ENCODE measurements at places on chromosomes 4 and X.
A peak's percentile ranks its signal among the peaks of the same experiment; 100 is the strongest.

DNA sequence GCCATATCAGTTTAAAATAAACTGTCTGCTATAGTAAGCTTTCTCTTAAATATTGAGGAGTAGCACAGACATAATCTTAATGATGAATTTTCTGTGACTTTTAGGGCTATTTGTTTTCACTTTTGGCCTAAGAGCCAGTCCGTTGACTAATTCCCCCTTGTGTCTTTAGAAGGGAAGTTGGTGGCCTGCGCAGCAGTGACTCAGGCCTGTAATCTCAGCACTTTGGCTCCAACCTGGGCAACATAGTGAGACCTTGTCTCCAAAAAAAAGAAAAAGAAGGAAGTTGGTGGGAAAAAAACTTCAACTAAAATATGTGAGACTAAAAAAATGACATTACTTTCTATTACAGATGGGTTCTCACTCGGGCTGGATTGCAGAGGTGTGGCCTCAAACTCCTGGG lies 3.4 kb downstream of the NCAPG start:
- peak; percentile 10 for DNase-seq

- no peak for DNase-seq
Measured at GRCh38 chr4:156495091-156495490, 476.5 kb downstream of the PDGFC start.

DNA sequence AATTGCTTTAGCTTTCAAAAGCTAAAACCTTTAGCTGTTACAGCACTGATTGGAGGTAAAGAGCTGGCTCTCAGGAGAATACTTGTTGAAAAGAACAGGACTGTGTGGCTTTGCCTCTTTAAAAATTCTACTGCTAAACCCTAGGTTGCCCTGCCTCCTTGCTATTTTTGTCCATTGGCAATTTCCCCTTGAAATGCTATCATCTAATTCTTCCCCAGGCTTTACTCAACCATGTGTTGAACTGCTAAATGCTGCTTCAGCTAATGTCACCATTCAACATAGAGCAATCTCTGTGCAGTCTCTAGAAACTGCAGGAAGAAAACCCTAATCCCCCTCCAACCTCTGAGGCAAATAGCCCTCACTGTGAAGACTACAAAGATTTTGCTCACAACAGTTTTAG lies 203.7 kb upstream of the ARX start:
- DNase-seq, result no peak

DNA sequence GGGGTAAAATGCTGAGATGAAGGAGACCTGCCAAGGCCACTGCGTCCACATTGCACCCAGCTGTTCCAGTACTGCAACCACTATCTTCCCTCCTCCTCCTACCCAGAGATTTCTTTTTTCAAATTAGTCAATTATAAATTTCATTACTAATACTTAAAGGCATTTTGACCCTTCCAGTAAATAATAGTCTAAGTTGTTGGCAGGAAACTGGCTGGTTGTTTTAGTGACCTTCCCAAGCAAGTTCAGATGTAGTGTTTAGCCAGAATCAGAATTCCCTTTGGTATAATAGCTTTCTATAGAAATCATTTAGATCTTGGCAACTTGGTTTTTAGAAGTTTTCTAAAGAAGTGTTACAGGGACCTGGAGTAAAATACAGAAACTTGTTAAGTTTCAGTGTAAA lies 66.0 kb downstream of the AASDH start:
- DNase-seq, result no peak

GRCh38 chr4:84498935-84499623 lies at the start of gene NKX6-1:
NKX6-1 (minus strand) TSS chr4:84499292; CDS start chr4:84498228, 1,064 bp downstream.
- peak; percentile 76 for DNase-seq

DNA sequence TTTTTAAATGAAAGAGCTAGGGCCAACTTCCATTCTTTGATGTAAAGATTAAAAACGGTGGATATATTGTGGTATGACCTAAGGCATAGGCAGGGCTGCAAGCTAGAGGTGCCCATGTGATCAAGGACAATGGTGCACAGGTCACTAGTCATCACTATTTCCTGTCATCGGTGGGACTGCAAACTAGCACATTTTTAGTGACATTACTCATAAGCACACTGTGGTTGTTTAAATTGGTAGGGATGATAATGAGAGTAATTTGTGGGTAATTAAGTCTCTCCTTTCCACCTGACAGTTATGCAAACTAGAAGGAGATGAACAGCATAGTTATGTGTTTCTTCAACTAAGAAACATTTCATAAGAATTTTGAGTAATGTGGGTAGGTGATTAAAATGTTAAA lies 85.4 kb downstream of the GPRIN3 start:
- DNase-seq, result no peak

DNA sequence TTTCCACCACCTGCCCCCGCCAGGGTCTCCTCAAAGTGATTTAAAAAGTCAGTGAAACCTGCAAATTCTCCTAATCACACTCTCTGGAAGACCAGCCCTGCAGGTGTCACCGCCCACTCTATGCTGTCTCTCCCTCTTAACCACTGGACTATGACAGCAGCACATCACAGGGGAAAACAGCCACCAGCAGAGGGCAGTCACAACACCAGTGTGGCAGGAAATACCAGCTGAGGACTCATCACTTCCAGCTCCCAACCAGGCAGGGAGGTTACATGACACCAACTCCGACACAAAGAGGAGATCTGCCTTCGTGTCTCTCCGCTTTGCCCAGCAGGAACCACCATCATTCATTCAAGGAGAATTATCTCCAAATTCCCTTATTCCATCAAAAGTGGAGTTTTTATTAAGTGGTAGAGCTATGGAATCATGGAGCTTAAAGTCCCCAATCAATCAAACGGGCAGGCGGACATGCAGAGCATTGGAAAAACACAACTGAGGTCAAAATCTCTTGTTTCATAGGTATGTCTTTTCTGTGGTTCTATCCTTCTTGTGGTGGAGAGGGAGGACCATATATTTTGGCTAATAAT lies 91.3 kb downstream of the NSUN7 start:
- DNase-seq, result peak; percentile 70

DNA sequence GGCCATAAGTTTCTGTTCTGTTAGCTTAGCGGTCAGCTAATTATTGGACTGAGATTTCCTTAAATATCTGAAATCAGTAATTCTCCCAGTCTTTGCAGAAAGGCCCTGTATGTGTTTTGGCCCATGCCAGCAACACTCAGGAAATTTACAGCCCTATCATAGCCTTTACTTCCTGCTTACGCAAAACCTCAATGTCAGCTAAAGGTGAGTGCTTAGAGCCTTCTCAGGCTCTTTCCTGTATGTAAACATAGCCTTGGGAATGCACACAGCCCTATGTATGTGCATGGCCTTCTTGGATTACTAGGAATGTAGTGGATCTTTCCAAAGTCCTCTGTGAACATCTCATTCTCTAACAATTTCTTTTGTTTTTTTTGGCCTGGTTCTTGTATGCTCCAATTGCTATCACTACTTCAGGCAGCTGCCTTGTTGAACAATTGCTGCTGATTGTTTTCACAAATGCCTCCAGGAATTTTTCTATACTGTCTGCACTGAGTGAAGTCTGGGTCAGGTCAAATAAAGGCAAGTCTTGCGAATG lies 200.0 kb downstream of the PPP1R2C start:
- DNase-seq, result no peak

DNA sequence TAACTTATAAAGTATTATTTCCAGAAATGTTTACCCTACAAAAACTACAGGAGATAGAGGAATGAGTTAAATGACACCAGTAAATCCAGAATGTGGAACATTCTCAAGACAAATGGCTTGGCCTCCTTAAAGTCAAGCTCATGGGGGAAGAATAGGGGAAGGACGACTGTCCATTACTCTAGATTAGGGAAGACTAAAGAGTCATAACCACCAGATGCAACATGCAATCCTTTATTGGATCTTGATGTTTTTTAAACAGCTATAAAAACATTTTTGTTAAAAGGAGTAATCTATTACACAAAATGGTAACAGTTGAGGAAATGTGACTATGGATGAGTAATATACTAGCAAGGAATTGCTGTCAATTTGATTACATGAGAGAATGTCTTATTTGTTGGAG lies 11.1 kb downstream of the ACOT9 start:
- DNase-seq, result no peak
